Stimulated activated CD4-positive, alpha-beta T cell treated with anti-CD3 and anti-CD28 coated beads, Interleukin-15, amount 100 ng/mL, for 1 hour (primary cell): ENCODE measurements at places on chromosomes 16 and 17.

- DNase-seq = no peak
Measured at GRCh38 chr17:50154604-50155003, 4.1 kb upstream of the PPP1R9B start.

DNA sequence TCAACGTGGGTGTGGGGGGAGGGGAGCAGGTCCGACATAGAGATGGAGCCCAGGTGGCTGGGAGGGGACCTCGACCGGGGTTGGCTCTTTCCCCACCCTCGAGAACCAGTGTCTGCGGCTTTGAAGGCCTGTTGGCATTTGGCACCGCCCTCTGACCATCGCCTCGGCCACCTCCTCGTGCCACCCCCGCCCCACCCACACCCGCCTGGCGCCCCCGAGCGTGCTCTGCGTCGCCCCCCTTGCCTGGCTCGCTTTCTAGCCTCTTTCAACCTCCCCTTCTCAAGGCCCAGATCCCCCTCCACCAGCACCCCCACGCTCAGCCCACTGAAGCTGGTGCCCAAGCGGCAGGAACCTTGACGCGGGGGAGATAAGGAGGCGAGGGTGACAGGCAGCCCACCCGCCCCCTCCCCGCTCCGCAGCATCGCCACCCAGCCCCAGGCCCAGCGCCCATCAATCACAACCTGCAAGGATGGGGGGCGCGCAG is 619 bp downstream of the CACNB1 start:
- DNase-seq = no peak

- no peak for DNase-seq
Measured at GRCh38 chr16:29831490-29831889, 11.2 kb downstream of the MVP start.

DNA sequence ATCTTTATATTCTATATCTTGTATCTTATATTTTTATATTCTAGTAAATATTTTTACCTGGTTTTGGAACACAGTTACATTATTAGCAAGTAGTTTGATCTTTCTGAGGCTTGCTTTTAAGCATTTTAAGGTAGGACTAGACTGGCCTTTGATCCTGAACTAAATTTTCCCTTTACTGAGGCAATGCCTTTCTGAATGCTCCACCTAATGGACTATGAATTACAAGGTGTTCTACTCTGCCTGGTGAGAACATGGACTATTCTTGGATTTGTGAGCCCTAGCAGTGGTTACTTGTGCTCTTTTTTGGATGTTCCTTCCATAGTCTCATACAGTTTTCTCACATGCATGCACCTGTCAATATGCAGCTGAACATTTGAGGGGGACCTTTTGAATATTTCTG is 32.5 kb upstream of the SMIM36 start:
- no peak for DNase-seq

- DNase-seq = no peak
Measured at GRCh38 chr16:79372503-79373184, 227.9 kb downstream of the MAF start.

DNA sequence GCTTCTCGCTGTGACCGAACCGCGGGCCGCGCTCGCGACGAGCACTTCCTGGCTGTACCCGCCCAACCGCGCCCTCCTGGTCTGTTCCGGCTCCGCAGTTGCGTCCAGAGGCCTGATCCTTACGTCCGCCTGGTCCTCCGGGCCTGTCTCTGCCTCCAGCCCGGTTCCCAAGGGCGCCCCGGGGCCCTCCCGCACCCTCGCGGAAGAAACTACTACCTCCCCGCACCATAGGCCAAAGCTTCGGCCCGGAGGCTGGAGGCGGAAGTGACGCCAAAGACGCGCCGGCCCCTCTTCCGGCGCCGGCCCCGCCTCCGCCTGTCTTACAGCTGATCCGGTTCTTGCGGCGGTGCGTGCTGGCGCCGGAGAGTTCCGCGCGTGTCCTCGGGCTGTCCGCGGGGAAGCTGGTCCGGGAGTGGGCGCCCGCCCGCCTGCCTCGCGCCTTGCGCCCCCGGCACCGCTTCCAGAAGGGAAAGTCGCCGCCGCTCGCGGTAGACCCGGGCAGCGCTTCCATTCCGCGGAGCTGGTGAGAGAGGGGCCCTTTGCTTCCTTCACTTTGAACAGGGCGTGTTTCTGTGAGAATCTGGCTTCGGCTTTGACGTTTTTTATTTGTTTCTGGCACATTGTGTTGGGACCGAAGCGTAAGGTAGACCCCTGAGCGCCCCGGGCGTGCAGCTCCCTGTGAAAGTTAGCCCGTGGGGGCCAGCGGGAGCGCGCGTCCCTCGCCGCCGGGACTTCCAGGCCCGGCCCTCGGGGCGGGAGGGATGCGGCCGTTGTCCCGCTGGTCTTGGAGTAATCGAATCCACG is at the start of gene ZNF778:
TSS of gene ZNF778 (plus strand) at position 316 of the 804 bp plus-strand sequence. CDS start 3,425 bp downstream, outside the sequence.
- peak; percentile 65 for DNase-seq

GRCh38 chr17:82892899-82893565 is 53.2 kb upstream of the ZNF750 start:
- no peak for DNase-seq

DNA sequence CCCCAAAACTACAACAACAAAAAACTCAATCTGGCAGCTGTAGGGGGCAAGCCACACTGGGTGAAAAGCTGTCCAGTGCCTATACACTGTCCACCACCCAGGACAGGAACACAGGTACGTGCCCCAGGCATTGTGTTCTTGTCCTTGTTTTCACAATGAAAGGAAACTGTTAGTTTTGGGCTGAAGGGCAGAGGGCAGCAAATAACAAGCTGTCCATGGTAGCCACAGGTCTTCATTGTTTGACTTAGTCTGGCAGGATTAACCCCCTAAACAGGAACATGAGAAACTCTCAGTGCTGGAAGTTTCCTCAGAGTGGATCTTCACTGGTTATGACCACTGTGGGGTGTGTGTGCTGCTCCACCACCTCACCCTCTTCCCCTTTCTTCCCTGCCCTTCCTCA is 224.6 kb upstream of the N4BP1 start:
- no peak for DNase-seq

DNA sequence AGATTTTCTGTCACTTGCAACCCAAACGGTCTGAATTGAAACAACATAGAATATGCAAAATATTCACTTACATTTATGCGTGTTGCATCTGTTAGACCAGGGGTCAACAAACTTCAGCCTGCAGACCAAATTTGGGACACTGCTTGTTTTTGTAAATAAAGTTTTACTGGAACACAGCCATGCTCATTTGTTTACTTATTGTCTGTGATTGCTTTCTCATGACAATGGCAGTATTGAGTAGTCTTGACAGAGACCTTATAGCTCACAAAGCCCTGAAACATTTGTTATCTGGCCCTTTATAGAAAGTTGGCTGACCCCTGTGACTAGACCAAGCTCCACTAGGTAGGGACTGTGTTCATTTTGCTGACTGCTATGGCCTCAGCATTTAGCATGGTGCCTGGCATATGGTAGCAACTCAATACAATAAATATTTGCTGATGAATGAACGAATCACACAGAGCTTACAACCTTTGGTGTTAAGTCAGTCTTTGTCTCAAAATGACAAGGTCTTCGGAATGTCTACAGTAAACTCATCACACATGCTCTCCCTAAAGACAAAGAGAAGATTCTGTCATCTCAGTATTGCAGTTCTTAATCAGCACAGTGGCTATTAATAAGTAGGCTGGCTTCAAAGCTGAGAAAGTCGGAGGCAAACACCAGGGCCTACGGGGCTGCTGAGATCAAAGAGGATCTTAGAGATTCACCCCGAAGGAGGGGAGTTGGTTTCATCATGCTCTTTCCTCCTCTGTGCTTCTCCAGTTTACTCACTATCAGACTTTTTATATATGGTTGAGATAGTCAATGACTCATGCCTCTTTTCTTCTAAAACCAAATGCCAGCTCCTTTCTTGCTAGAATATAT is 95.2 kb upstream of the AXIN2 start:
- no peak for DNase-seq

GRCh38 chr16:65532258-65532657 is 410.4 kb upstream of the CDH11 start:
- DNase-seq = no peak

- peak; percentile 21 for DNase-seq
Measured at GRCh38 chr17:16419074-16419928, 3.9 kb downstream of the TRPV2 start.

DNA sequence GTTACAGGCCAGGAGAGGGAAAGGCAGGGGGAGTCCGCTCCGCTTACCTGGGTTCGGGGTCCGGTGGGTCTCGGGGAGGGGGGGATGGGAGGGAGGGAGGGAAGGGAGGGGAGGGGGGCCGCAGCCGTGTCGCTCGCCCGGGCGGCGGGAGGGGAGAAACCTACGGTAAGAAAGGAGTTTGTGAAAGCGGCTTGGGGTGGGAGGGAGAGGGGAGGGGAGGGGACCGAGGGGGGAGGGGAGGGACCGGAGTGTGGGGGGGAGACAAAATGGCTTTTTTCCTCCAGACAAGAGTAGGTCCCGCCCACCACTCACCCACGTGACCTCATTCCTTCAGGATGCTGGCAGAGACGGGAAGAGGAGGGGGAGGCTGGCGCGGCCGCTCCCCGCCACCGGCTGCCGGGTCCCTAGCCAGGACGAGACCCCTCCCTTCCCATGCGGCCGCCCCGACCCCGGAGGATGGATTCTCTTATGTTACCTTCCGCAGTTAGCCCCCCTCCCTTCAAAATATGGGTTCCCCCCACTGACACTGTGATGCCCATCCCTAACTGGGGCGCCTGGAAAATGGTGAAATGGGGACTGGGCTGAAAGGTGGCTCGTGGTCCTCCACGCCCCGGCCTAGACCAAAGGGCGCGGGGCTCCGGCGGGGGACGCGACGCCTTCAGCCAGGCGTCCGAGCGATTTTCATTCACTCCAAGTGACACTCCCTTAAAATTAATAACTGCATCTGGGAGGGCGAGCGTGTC is at the start of gene PCGF2:
TSS of gene PCGF2 (minus strand) at position 188 of the 743 bp plus-strand sequence. CDS start 7,934 bp downstream, outside the sequence.
- DNase-seq = no peak

DNA sequence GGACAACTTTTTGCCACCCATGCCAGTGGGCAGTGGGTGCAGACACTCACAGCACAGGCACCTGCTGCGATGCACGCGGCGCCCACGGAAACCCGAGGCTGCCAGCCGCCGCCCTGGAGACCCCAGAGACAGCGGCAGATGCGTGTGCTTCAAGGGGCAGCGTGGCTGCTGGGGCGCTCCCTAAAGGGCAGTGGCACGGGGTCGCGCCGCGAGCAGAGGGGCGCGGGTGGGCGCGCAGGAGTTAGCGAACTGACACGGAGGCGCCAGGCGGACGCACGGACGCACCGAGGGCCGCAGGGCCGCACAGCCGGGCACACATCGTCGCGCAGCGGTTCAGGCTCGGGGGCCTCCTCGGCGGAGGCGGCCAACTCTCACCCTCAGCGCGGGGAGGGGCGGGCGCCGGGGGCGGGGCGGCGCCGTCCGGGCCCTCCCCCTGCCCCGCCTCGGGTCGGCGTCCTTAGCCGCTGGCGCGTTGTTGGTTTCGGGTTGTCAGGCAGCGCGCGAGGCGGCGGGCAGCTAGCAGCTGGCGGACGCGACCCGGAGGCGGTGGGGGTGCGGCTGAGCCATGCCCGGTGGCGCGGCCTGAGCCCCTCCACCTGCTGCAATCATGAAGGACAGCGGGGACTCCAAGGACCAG is at the start of gene KIF19:
TSS of gene KIF19 (plus strand) at position 484 of the 637 bp plus-strand sequence. CDS start at position 608, 124 bp downstream.
- DNase-seq = peak; percentile 41

DNA sequence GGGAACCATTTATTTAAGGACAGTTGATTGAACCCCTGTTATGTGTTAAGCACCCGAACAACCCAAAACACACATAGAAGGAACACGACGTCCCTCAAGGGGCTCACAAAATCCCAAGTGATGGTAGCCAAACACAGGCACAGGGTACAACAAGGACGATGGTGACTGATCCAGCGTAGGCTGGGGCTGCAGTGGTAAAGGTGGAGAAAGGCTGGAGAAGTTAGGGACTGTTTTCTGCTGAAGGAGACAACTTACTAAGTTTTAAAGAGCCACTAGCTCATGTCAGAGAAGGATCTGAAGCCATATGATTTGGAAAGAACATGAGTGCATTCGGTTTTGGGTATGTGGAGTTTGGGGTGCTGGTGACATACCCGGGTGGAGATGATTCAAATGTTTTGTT is 229.6 kb upstream of the TNRC6C start:
- DNase-seq = no peak

DNA sequence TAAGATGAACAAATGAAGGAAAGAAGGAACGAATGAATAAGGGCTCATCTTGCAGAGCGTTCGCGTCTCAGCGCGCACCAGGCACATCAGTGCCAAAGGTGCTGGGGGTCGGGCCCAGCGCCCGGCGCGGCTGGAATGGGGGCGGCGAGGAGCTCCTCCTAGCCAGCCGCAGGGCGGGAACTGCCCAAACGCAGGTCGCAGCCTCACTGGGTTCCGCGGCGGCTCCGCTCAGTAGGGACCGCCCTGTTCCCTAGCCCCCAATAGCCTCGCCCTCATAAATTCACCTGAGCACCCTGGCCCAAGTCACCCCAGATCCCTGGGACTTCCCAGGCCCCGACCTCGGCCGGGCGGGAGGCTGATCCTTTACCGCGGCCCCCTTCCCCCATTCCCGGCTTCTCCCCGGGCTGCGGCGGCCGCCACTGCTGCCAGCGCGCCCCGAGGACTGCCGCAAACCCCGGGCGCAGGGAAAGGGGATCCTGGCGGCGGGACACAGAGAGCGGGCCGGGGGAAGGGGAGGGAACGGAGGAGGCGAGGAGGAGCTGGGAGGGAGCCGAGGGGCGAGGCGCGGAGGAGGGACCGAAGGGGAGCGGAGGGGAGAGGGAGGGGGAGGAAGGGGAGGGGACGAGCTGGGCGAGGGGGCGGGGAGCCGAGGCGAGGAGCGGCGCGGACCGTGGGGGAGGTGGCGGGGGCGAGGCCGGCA is 377 bp upstream of the CRHR1 start:
- no peak for DNase-seq
